ENCODE measurements at places on chromosomes 2 and 18.

- no peak for DNase-seq
These were observed 6.6 kb downstream of the ACMSD start for GRCh38 chr2:134845028-134845427.

GRCh38 chr2:208269091-208269490, 3.0 kb downstream of the PIKFYVE start:
- DNase-seq: no peak

DNA sequence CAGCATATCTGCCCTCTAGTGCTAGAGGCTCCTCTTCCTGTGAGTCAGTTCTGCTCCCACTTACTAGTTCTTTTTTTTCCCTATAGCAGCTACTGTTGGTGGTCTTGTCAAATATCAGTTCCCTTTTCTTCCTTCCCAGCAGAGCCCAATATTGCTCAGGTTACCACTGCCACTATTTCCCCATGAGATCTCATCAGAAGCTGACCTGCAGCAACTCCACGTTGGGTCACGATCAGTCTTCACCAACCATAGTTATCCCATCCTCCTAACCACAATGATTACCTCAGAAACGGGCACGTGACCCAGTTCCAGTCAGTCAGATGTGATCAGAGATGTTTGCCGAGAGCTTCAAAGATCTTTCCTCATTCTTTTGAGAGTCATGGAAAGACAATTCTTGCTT, 59.7 kb upstream of the CAPN13 start:
- DNase-seq: no peak

DNA sequence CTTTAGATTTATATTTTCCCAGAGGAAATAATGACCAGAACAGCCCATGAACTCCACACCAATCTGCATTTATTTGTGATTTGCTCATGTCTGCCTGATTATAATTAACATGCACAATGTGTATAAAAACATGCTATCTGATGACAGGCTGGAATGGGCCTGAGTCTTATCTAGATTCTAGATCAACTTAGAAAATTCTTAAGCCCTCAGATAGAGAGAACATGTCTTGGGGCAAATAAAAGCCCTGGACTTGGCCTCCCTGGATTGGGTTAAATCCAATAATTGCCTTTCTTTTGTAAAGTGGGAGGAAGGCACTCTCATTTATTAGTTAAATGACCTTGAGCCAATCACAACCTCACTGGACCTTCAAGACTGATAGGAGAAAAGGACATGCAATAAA, 61.8 kb downstream of the EVA1A start:
- DNase-seq: no peak

GRCh38 chr2:172701250-172701649, 34.4 kb upstream of the RAPGEF4 start:
- DNase-seq: no peak

DNA sequence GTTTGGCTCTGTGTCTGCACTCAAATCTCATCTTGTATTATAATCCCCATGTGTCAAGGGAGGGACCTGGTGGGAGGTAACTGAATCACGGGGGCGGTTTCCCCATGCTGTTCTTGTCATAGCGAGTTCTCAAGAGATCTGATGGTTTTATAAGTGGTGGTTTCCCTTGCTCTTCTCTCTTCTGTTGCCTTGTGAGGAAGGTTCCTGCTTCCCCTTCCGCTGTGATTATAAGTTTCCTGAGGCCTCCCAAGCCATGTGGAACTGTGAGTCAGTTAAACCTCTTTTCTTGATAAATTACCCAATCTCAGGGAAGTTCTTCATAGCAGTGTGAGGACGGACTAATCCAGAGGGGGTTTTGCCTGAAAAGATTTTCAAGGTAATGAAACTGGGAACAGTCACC, 245.4 kb downstream of the GALR1 start:
- peak; percentile 47 for DNase-seq

DNA sequence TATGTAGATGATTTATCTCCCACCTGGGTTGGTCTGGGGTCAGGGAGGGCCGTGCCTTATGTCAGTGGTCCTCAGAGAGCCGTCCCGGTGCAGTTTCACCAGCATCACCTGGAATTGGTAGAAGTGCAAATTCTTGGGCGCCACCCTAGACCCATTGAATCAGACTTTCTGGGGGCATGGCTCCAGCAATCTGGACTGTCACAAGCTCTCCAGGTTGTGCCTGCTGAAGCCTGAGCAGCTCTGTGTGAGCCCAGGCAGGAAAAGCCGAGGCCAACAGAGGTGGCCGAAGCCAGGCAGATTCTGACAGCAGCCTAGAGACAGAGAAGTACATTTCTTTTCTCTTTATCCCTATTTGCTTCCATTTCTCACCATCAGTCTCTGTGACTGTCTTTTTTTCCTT, 98.4 kb upstream of the SEC11C start:
- no peak for DNase-seq

DNA sequence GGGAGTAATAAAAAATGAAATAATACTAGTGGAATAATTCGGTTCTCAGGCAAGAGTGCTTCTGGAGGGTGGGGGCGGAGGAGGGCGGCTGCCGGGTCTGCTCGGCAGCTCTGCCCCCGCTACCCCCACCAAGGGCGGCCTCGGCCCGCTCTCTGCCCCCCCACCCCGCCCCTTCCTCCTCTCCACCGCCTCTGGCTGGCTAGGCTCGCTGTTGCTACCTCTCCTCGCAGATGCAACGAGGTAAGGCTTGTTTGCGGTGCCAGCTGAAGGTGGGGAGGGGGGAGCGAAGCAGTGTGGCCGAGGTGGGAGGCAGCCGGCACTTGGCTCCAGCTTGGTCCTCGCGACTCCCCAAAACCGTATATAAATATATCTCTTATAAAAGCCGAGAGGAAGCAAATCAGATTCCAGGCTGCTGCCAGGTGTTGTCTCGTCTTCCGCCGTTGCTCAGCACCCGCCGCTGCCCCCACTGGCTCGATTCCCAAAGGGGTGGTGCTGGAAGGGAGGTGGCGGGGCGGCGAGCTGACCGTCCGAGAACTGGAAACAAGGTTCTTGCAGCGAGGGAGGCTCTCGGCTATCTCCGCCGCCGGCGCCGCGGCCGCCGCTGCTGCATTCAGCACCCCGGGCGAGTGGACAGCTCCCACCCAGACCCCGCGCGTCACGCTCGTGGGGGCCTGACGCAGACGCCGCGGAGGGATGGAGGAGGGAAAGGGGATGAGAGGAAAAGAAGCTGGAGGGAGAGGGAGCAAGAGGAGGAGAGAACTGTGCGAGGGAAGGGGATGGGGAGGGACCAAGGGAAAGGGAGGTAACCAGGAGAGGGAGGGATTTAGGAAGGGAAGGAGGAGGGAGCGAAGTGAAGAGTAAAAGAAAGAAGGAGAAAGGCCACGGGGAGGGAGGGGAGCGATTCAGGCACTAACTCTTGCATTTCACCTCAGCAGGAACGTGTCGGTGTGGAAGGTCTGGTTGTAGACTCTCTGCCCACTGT, at the start of gene MARCHF4:
MARCHF4 (minus strand) TSS at position 763 of the 982 bp plus-strand sequence. CDS start 2,223 bp downstream, outside the sequence.
- DNase-seq: peak; percentile 70

GRCh38 chr2:6828299-6828584, 37.5 kb downstream of the CMPK2 start:
- DNase-seq: no peak

GRCh38 chr2:73232403-73233153, 461 bp downstream of the PRADC1 start:
- no peak for DNase-seq

DNA sequence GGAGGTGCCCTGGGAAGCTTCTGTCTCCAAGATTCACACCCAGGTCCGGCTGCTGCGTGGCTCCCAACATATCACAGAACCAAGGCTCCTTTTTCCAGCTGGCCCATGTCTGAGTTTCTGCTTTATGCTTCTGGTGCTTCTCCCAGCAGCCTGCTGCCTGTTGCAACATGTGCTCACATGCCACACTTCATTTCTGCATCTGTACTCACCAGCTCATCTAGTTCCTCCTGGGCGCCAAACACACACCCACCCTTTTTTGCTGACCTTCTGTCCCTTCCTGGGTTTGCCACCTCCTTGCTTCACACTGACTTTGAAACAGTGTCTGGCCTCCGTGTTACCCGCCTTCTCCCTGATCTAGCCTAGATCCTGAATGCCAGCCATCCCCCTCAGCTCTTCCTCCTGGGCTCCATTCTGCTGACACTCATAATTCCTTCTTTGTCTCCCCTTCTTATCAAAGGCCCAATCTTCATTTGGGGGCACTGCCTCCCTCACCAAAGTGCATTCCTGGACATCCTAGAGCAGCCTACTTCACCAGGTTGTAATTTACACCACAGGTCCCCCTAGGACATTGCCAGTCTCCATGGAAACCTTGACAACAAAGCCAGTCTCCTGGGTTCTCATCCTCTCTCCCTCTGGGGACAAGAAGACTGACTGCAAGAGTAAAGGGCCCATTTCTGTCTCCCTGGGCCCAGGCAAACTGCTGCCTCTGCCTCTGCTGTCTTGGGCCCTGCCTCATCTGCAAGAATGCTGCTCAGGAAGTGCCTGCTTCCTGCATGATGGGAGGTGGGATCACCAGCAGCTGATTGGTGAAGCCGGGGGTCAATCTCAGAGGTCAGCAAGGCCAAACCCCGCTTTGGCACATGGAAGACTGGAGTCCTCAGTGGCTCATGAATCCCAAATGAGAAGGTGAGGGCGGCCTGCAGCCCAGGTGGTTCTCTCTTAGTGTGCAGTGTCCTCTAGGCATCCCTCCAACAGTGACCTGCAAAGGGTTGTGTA, 13.9 kb upstream of the PROM2 start:
- DNase-seq: no peak

- no peak for DNase-seq
These were observed 155.8 kb upstream of the RND3 start for GRCh38 chr2:150643114-150643725.

DNA sequence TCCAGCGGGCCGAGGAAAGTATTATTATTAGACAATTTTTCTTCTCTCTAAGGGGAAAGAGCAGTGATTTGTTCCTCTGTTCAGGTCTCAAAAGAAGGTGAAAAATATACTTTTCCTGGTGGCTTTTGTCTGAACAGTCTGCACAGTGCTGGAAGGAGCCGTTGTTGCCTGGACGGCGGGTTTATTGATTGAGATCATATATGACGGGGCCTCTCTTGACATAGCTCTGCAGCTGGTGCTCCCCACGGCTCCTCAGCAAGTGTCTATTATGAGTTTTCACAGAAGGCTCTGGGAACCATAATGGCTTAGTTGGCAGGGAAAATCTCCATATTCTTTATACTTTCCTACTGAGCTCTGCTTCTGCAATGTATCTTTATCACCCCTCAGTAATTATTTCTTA, 42.9 kb downstream of the FSHR start:
- no peak for DNase-seq

DNA sequence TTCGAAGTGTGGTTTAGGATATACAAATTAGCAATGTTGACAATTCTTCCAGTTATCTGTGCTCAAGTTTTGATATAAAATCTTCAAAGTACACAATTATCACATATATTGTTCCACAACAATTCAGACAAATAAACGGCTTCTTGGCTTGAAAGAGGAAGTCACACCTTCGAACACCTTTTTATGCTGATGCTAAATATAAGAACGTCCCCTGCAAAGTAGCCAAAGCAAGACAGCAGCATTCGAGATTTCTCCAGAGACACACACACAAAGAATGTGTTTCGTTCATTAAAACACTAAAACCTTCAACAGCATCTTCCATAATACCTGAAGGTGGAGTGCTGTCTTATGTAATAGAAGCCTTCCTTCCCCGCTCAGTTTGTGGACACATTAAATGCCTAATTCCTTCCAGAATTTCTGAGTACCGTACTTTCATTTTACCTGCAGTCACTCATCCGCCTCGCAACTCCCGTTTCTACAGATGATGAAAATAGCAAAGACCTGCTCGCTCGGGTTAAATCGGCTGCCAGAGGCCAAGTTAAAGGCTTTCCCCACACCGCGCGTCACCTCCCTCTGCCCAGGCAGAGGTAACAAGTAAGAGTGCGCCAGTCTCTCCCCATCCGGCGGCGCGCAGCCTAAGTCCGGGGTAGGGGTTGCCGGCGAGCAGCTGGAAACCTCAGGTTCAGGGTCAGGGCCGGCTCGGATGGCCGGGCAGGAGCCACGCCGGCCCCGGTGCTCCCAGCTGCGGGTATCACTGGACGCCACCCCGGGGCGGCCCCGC, 847 bp downstream of the SERPINE2 start:
- peak; percentile 25 for DNase-seq

GRCh38 chr2:85705680-85706039, 11.5 kb downstream of the GNLY start:
- no peak for DNase-seq

DNA sequence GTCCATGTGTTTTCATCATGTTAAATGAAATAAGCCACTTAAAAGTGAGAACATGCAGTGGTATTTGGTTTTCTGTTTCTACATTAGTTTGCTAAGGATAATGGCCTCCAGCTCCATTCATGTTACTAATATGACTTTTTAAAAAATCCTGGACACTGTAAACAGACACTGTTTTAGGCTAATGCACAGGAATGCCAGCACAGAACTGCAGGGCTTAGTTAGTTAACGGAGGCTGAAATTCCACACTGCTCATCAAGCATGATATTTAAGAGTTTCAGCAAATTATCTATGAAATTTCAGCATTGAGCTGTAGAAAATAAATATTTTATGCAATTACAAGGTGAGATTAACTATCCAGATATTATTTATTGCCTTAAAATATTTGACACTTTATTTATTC, 42.5 kb upstream of the PAX3 start:
- no peak for DNase-seq

DNA sequence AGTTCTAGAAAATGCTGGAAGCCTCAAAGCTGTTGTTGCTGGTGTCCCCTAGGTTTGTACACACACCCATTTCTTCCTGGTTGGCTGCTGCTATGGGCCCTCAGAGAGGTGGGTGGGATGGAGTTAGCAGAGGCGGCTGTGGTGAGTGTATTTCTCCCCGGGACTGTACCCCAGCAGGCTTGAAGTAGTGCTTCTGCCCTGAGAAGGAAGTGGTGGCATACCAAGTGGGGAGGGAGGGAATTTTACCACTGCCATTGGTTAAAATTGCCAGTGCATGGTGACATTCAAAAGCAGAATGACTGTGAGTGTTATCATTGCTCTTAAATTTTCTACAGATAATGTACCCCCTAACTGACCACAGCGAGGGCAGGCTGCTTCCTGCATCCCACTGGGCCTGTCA, 125.6 kb upstream of the CAPN13 start:
- DNase-seq: no peak

GRCh38 chr2:229713371-229714079, 830 bp downstream of the DNER start:
- peak; percentile 74 for DNase-seq

GRCh38 chr18:41391616-41392595, 563.1 kb upstream of the PIK3C3 start:
- DNase-seq: peak; percentile 48

- DNase-seq: no peak
These were observed 10.0 kb downstream of the INPP4A start for GRCh38 chr2:98454500-98455235.

GRCh38 chr2:3482363-3482821, 36.9 kb downstream of the ADI1 start:
- DNase-seq: no peak

Measured in head of caudate nucleus (tissue), 42 donors.